ENCODE measurements at places on chromosomes 11 and 22. TPM values are rescaled to one million over a fixed set of nuclear protein-coding genes. Genes with fewer than 3 reads are reported as not detected.

Gene DERL3
- total RNA-seq, result not detected

Gene OR51B4
- not detected for total RNA-seq

Gene OR4D5
- total RNA-seq, result not detected

Gene ANO5
- 21.5 TPM for total RNA-seq

Gene MOV10L1
- total RNA-seq, result not detected

Gene AMBRA1
- 30.3 TPM for total RNA-seq

Gene PGA3
- not detected for total RNA-seq

Gene CPSF7
- 42.6 TPM for total RNA-seq

Gene CD81
- 522 TPM for total RNA-seq

Gene C1QTNF5
- total RNA-seq, result 44.9 TPM

Gene APOA4
- total RNA-seq, result not detected

Gene CREB3L1
- total RNA-seq, result 5.2 TPM

Gene PDE2A
- 35.1 TPM for total RNA-seq

Gene ZNF215
- 0.54 TPM for total RNA-seq

Gene SMTNL1
- total RNA-seq, result not detected

Gene PTH
- total RNA-seq, result not detected

Measured in gastroesophageal sphincter (tissue), 4 donors.